ENCODE measurements at places on chromosomes 1 and 21.

- DNase-seq: no peak
Measured at GRCh38 chr1:5996641-5997270, 4.5 kb upstream of the NPHP4 start.

DNA sequence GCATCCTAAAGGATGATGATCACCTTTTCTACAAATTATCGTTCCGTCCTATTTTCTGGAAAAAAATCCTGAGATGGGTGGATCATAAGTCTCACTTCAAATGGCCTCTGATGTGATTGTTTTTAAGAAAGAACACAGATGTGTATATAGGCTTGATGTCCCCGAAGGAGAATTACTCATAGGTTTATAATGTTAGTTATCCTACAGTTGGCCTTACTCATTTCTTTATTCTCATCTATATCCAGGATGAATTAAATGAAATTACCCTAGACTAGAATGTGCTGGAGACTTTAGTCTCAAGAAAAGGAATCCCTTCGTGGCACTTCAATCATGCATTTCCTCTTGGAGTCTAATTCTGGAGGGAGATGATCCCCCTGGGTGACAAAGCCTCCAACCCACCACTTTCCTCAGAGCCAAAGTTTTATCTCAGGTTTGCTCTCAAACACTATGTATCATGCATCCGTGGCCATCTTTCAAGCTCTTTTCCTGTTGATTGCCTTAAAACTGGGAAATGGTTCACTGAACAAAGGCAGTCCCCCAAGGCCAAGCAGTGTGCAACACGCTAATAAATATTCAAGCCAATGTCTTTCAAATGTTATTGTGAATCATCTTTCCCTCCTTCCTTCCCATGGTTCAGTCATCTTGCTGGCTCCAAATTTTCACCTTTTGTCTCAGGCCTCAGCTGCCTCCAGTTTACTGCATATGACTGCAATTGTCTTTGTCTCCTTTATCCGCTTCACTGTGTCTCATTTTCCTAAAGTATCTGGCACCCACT, 32.5 kb upstream of the SMYD2 start:
- DNase-seq: no peak

DNA sequence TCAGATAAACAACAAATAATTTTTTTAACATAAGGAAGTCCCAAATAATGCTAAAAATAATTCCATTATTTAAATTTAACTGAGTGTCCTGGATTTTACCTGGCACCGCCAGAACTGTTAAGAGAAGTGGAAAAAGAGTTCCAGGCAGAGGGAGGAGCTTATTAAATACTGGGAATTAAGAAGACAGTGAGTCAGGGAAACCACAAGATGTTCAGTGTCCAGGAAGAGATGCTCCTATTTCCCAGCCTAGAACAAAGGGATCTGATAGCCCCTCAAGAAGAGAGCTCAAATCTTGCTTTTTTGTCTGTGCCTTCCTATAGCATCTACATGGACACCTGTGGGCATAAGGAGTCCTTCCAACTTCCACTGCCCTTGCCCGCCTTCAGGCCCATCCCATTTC, 85.9 kb downstream of the PGM1 start:
- DNase-seq: no peak

GRCh38 chr1:117607471-117607870, 1.6 kb downstream of the TENT5C start:
- no peak for DNase-seq

DNA sequence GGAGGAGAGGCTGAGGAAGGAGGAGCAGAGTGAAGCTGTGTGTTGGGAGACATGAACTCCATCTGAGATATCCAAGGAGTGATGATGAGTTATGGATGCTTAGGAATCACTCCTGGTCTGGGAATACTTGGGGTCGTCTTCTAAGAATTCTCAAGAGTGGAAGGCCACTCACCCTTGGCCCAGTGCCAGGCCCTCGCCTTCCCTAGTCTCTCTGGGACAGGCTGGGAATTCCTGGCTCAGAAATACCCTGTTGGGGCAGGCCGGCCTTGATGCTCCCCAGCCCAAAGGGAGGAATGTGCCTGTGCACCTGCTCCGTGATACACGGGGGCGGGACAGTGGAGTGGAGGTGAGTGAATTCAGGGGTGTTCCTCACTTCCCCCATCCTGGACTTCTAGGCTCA, 12.6 kb upstream of the LMNA start:
- DNase-seq: no peak

DNA sequence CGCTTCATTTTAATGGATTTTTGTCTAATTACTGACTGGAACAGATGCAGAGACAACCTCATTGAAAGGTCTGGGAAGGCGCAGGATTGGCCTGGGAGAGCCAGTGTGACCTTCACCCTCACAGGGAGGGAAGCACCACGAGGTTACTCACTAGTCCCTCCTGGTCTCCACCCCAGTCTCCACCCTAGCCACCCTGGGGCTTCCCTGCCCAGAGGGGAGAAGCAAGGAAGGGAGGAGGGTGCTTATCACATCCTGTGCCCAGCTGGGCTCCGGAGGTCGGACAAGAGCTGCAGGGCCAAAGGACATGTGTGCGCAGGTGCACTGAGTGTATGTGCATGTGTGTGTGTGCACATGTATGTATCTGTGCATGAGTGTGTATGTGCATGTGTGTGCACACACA, 220.1 kb upstream of the VAMP3 start:
- no peak for DNase-seq

GRCh38 chr1:24069817-24070216, 42.1 kb downstream of the MYOM3 start:
- no peak for DNase-seq

DNA sequence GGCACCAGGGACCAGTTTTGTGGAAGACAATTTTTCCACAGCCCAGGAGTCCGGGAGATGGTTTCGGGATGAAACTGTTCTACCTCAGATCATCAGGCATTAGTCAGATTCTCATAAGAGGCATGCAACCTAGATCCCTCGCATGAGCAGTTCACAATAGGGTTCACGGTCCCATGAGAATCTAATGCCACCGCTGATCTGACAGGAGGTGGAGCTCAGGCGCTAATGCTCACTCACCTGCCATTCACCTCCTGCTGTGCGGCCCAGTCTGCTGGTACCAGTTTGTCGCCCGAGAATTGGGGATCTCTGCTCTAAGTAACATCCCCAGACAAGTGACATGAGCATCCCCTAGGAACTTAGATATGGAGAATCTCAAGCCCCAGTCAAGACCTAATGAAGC, 180.7 kb downstream of the COQ8A start:
- DNase-seq: no peak

- DNase-seq: no peak
Measured at GRCh38 chr1:21277180-21277579, 13.1 kb downstream of the ECE1 start.

- DNase-seq: no peak
Measured at GRCh38 chr1:214124281-214124805, 136.6 kb downstream of the PROX1 start.

GRCh38 chr1:27972141-27972540, 12.4 kb downstream of the XKR8 start:
- DNase-seq: no peak

DNA sequence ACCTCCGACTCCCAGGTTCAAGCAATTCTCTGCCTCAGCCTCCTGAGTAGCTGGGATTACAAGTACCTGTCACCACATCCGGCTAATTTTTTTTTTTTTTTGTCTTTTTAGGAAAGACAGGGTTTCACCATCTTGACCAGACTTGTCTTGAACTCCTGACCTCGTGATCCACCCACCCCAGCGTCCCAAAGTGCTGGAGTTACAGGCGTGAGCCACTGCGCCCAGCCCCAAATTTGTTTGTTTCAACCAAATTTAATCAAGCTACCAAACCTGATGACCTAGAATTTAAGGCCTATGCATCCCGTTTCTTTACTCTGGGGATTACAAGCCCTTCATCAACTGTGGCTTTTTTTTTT, 58.3 kb upstream of the TBX15 start:
- DNase-seq: no peak

- no peak for DNase-seq
Measured at GRCh38 chr1:37776946-37777516, 12.1 kb upstream of the EPHA10 start.

GRCh38 chr1:243786531-243786930, 63.5 kb downstream of the AKT3 start:
- DNase-seq: no peak

Data from activated T-helper 1 cell treated with anti-CD3 and anti-CD28 coated beads, Interleukin-2, amount 50 U/mL, for 16 hours (primary cell).